CD4-positive, alpha-beta T cell treated with Interferon alpha-2 for 1 hour (primary cell): ENCODE measurements at places on chromosomes 7 and 10.

- DNase-seq: no peak
Observed at GRCh38 chr10:92773776-92774175, 74.5 kb upstream of the EXOC6 start.

GRCh38 chr10:14581553-14582321, 193.0 kb downstream of the FAM107B start:
- DNase-seq: no peak

DNA sequence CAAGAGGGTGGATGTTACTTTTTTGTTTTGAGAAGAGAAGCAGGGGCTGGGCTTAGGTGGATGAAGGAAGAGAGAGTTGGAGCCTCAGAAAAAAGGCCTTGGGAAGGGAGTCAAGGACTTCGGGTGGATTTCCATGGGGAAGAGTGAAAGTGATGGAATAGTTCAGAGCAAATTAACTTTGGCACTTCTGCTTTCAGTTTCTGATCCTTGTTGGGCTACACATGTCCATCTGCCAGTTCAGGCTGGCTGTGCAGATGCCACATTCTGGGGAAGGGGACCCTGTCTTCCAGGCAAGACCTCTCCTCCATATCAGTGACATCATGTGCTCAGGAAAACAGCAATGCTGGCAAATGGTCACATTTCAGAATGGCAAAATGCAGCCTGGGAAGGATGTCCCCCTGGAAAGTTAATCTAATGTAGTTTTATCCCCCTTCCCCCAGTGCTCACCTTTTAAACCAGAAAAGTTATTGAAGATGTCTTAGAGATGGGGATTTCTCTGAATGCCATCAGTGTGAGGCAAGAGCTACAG, 86.0 kb downstream of the WDFY4 start:
- no peak for DNase-seq

DNA sequence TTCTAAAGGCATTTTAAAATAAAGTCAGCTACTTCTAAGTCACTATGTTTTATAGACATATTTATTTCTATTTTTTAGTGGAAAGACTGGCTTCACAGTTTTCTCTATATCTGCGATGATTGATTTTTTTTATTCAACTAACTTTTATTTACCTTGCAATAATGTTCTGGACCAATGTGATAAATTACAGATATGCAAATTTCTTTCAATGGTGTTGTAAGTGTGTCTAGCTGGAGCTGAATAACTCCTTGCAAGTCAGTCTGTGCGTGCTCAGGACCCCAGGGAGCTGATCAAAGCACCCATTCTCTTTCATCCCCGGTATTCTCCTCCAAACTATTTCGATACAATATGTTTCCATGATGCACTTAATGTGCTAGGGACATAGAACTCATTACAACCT, 9.7 kb downstream of the PTF1A start:
- DNase-seq: no peak

DNA sequence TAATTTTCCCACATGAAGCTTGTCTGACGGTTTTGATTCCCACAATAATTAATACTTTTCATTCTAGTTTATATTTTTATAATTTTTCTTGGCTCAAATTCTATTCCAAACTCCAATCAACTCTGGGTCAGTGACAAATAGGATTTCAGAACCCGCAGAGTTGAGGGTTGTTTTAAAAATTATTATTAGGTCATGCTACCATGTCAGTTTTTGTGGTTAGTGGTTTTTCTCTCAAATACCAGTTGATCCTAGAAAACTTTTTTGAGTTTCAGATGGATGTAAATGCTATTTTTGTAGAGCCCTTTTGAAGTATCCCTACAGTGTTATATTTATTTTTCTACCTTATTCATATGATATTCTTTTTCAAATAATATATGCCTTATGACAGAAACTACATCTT, 237.4 kb downstream of the SEMA3D start:
- no peak for DNase-seq

GRCh38 chr10:75530299-75530698, 98.9 kb downstream of the LRMDA start:
- no peak for DNase-seq

DNA sequence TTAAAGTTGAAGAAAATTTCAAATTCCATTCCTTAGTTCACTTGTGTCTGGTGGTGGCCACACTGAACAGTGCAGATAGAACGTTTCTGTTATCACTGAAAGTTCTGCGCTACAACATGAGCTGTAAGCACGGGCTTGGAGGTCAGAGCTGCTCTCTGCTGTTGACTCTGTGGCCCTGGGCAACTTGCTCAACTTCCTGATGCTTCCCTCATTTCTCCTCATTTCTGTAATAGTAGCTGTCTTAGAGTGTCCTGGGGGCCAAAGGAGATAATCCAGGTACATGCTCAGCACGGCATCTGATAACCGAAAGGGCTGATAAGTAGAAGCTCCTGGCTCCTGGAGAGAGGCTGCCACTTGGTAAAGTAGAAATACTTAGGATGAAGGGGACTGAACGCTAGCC, 92.3 kb upstream of the DUSP5 start:
- DNase-seq: no peak

DNA sequence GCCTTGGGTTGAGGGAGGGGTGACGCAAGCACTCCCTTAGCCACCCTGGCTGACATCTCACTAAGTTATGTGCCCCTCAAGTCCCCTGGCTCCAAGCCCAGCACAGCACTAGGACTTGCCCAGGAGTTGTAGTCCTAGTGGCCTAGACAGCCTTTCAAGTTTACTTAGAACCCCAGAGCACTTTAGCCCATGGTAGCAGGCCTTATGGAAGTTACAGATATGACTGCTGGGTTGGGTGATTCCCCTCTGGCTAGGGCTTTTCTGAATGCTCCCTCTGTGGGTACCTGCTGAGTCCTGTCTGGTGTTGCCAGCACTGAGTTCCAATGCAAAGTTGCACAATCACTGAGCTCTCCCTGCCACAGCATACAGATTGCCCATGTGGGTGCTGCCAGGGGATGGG, 83.2 kb downstream of the AHCYL2 start:
- no peak for DNase-seq

DNA sequence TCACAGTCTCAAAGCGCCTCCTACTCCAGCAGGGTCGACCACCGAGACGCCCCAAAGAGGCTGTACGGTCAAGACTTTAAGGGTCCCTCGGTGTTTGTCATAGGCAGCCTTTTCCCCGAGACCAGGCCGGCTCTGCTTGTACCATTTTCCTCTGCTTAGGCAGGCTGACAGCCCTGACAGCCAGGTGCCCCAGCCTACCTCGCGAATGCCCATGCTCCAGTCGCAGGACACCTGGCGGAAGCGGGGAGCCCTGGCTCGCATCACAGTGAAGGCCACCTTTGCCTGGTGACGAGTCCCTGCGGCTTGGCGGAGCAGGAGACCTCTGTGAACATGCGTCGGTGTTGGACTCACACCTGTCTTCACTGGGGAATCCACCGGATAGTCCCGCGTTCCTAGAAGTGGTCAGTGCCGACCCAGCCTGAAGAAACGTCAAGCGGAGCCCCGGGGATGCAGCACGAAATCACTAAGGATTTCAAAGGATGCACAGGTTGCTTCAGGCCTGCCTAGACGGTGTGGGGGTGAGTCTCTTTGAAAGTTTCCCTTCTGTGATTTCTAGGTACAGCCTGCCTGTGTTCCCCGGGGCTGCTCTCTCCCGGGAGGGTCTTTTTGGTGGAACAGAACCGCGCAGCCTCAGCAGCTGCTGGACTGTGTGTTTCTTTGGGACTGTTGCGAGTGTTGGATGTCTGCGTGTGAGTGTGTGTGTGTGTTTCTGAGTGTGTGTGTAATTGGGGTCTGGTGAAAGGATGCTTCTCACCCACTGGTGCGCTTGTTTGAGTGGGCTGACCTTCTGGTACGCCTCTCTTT, 30.5 kb upstream of the ZNF273 start:
- no peak for DNase-seq

DNA sequence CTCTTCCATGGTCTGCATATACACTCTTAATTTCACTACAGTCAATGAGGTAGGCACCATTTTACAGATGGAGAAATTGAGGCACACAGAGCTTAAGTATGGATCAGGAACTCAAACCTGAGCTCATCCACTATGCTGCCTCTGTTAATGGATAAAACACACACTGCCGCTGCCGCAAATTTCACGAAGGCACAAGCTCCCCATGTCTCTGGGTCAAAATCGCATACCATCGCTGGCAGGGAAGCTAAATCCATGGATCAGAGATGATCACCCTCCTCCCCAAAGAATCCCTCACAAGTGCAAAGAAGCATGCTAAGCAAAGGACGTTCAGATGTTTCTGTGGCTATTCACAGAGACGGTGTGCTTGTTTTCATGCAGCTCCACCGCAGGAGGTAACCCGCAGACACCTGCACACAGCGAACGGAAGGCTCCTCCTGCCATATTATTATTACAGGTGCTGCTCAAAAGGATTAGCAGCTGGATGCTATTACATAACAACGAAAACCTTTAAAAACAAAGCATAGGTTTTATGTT, 109.3 kb downstream of the UBE2H start:
- DNase-seq: no peak

DNA sequence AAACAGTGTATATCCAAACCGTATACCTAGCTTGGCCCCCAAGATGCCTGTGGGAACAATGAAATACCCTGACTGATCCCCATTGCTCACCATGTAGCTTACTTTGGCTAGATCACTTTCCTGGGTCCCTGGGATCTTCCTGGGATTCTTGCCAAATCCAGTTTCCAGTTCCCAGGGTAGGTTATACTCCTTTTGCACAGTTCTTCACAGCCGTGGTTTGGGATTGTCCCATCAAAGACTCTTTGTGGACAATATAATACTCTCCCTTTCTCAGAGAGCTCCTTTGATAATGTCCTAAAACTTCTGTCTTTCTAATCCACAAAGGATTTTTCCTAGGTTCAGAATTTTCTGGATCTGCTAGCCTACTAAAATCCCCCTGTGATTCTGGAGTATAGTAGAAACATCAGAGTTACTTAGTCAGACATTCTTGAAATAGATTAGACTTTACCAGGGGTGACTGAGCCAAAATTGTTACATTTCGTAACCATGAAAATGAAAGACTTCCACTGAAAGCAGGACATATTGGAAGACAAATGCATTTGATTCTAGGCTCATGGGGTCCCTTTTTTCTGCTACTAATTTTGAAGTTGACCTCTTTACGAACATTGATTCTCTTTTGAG, 388.3 kb upstream of the ETV1 start:
- no peak for DNase-seq

- no peak for DNase-seq
Observed at GRCh38 chr10:102951316-102951715, 33.2 kb downstream of the CNNM2 start.

- DNase-seq: no peak
Observed at GRCh38 chr10:32982911-32983909, 25.2 kb upstream of the ITGB1 start.

DNA sequence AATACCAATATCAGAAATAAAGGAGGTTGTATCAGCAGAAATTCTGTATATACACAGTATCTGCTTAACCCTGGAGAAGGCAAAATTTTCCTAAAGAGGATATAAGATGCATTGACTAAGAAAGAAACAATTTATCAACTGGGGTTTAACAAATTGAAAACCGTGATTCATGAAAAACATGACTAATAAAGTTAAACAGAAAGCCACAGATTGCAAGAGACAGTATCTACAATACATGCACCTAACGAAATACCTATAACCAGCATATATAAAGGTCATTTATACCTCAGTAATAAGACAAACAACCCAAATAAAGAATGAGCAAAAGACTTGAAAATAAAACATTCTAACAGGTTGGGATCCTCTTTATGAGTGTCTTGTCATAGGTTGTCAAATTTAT, 101.8 kb downstream of the IQUB start:
- DNase-seq: no peak
